Urinary bladder (tissue), 4 donors: ENCODE measurements at places on chromosomes 5 and 9. TPM values are rescaled to one million over a fixed set of nuclear protein-coding genes. Genes with fewer than 3 reads are reported as not detected.

TMEM232 gene
- total RNA-seq, result 7.0 TPM

AFAP1L1 gene
- total RNA-seq, result 27.9 TPM

C1QTNF3 gene
- 87.9 TPM for total RNA-seq

EMB gene
- total RNA-seq, result 12.7 TPM

LCN2 gene
- 1.9 TPM for total RNA-seq

CTSL gene
- 85.7 TPM for total RNA-seq

NMUR2 gene
- not detected for total RNA-seq

MZB1 gene
- 0.63 TPM for total RNA-seq
